ENCODE measurements at places on chromosomes 5 and 9.

- DNase-seq, result no peak
These were observed 132.1 kb upstream of the MTAP start for GRCh38 chr9:21670374-21670773.

DNA sequence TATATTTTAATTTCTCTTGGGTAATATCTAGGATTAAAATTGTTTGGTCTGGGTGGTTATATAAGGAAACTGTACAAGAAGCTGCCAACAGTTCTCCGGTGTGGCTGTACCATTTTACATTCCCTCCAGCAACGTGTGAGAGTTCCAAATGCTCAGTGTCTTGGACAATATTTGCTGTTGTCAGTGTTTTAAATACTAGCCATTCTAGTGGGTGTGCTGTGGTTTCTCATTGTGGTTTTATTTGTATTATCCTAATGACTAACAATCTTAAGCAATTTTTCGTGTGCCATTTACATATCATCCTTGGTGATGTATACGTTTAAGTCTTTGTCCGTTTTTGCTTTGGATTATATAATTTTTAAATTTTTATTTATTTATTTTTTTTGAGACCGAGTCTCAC lies 34.0 kb downstream of the TNFSF15 start:
- no peak for DNase-seq

GRCh38 chr5:111236995-111237394 lies 12.8 kb downstream of the CAMK4 start:
- DNase-seq, result peak; percentile 41

GRCh38 chr5:23367874-23368273 lies 139.5 kb upstream of the PRDM9 start:
- no peak for DNase-seq

- DNase-seq, result no peak
These were observed 176.0 kb downstream of the OLFM1 start for GRCh38 chr9:135263511-135263910.

Data from NCI-H146 (cell line).